NCI-H774 (cell line): ENCODE measurements at places on chromosomes 7 and 10.

GRCh38 chr7:133300088-133300487 lies 47.2 kb downstream of the EXOC4 start:
- DNase-seq = no peak

- DNase-seq = no peak
These were observed 496.9 kb downstream of the CCSER2 start for GRCh38 chr10:84825330-84825729.

- no peak for DNase-seq
These were observed 2.7 kb upstream of the SUV39H2 start for GRCh38 chr10:14875941-14876340.

- no peak for DNase-seq
These were observed 104.6 kb downstream of the MBL2 start for GRCh38 chr10:52668024-52668423.

GRCh38 chr10:80158126-80158525 lies 25.6 kb downstream of the PLAC9 start:
- no peak for DNase-seq

GRCh38 chr10:79418886-79419595 lies 26.4 kb downstream of the ZCCHC24 start:
- DNase-seq = no peak

GRCh38 chr7:64562626-64563278 lies at the start of gene ZNF680:
TSS of gene ZNF680 (minus strand) at chr7:64563071. CDS start at chr7:64562954, 117 bp downstream.
- DNase-seq = peak; percentile 95

- DNase-seq = no peak
These were observed 59.1 kb upstream of the INPP5A start for GRCh38 chr10:132478341-132479023.

DNA sequence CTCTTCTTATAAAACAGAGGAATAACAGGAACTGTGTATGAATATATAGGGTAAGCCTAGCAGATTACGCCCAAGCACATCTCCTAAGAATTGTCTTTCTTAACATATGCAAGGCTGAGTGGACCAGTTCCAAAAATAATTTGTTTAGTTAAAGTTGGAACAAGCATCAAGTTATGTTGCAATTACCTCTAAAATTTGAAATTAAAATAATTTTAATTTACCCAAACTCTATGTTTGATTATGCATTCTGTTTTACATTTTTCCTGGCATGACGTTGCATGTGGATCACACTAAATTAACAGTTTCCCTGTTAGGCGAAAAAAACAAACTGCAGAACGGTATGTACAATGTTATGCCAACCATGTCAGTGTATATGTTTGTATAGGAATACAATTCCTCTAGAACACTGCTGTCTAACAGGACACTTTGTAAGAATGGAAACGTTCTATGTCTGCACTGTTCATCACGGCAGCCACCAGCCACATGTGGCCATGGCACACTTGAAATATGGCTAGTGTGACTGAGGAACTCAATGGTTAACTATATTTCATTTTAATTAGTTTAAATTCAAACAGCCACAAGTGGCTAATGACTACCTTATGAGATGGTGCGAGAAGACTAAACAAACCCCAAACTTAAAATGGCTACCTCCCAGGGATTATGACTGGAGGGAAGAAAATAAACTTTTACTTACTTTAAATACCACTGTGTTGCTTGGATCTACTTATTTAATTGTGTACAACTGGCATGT lies 281.1 kb upstream of the KLF14 start:
- DNase-seq = no peak

- DNase-seq = no peak
These were observed 15.7 kb downstream of the TMEM106B start for GRCh38 chr7:12226756-12227155.

- DNase-seq = no peak
These were observed 86.5 kb upstream of the KDM7A start for GRCh38 chr7:140263277-140263676.

- no peak for DNase-seq
These were observed 19.1 kb upstream of the TNKS2 start for GRCh38 chr10:91779011-91779605.

DNA sequence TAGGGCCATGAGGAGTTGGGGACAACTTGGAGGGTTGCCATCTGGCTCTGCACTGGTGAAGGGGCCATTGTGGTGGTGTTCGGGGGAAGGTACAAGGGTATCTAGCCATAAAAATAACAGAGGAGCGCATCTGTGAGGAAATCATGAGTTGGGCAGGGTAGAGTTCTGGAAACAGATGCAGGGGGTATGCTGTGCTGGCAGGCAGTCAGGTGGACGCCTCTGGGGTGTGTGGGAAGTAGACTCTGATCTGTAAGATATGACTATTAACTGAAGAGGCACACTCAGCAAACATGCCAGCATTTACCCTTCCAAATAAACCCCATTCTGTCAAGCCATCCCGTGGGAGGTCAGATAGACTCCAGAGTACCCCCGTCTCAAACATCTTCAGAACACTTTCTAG lies 79.8 kb downstream of the CLEC2L start:
- DNase-seq = no peak

GRCh38 chr7:151242159-151243044 lies 6.1 kb downstream of the SMARCD3 start:
- no peak for DNase-seq

DNA sequence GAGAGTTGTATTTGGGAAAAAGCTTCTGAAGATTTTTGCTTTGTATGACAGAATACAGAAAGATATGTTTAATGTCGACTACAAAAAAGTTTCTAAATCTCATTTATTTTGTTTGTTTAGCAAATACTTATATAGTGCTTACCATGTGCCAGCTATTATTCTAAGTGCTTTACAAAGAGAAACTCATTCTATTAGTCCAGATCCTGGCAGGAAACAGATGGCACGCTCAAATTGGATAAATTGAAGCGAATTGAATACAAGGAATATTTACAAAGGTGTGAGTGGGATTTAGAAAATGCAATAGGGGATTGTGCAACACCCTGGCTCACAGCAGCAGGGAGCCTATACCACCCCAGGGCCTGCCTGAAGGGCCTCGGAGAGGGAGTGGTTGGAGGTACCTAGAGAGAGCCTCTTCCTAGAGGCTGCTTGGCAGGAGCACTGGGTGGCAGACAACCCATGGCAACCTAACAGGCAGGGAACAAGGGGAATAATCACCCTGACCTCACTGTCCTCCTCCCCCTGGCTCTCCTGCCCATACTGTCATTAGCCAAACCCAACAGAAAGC lies 27.6 kb upstream of the FAM204A start:
- peak; percentile 91 for DNase-seq

DNA sequence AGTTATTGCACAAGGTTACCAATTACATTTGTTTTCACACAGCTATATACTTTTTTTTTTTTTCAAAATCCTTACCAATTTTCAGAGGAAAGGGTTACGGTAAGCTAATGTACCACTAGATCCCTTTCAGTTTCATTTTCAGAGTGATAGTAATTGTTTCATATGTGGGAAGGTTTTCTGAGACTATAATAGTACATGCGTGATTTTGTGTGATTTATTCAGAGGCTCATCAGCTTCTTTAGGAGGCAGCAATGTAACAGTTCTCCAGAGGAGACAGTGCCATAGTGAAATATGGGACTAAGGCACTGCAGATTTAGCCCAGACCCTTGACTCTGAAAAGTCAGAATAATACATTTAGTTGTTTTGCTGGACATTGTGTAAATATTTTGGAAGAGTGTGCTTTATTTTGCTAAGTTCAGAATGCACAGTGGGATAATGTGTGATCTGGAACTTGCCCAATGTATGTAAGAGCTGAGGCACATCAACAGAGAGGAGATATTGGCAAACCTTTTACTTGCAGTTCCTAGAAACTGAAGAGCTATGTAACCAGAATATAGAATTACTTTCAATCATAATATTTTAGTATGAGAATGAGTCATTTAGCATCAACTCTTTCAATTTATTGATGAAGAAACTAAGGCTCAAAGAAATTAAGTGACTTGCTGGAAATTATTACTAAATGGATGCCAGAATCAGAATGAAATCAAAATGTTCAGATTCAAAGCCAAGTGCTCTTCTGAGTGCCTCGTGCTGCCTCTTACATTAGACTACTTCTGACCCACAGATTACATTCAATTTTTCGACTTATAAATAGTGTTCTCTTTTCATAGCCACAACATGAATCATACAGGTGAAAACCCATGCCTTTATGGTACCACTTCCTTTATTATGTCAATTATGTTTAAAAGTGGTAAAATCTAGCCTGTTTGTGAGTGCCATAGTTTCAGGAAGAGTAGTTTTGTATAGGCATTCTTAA lies 207.7 kb upstream of the TEX47 start:
- no peak for DNase-seq

DNA sequence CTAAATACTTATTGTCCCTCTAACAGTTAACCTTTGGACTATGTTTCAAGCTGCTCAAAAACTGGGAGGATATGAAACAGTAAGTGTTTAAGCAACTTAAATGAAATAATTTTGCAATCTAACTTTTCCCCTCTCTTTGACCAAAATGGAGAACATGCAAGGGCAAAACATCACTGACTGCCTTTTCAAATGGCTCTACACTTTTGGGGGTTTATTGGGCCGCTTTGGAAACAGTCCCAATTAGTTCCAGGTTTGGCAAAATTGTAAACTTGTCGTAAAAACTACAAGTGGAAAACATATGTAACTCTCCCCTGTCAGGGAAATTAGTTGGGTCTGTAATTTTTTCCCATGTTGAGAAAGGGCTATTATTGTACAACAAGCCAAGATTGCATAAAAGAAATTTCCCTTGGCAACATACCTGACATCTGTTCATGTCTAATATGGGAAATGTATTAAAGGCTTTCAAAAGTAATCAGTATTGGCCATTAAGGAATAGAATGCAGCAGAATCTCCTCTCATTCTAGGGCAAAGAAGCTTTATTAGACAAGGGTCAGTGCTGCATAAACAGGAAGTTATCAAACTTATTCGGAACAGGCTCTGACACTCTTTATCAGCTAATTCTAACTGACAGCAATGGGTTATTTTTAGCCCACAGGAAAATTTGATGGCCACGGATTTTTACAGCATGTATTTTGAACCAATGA lies 157.9 kb downstream of the ARID5B start:
- DNase-seq = no peak

GRCh38 chr7:2698581-2699288 lies 10.7 kb downstream of the AMZ1 start:
- DNase-seq = no peak

- DNase-seq = no peak
These were observed 70.0 kb downstream of the SLC35B4 start for GRCh38 chr7:134246761-134247160.

- DNase-seq = no peak
These were observed 77.9 kb downstream of the INSIG1 start for GRCh38 chr7:155375337-155376277.

- no peak for DNase-seq
These were observed 33.2 kb downstream of the TRIM8 start for GRCh38 chr10:102677331-102678067.

DNA sequence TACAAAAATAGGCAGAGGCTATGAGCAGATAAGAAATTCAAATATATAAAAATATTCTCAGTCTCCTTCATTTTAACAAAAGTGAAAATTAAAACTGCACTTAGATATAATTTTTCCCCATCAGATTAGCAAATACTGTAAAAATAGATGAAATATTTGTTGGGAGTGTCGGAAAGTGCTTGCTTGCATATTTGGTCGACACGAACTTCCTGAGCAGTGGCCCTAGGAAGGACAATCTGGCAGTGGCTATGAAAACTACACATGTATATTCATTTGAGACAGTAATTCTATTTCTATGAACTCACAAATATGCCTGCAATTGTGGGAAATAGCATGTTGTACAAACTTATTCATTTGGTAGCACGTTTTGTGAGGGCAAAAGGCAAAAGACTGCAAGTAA lies 81.4 kb downstream of the GOLGA7B start:
- no peak for DNase-seq

DNA sequence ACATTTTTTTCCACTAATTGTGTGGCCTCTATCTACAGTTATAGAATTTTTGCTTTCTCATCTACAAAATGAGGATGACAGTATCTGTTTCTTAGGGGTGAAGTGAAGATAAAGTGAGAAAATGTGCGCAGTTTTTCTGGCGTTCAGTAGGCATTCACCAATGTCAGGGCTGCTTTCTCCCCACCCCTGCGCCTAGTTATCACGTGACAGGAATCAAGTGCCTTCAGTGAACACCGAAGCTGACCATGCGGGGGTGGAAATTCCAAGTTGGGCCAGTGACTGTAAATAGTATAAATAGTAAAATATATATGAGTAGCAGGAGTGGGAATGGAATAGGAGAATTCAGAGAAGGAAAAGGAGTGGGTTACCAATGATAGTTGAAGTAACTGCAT lies 77.4 kb downstream of the TAF3 start:
- DNase-seq = no peak

DNA sequence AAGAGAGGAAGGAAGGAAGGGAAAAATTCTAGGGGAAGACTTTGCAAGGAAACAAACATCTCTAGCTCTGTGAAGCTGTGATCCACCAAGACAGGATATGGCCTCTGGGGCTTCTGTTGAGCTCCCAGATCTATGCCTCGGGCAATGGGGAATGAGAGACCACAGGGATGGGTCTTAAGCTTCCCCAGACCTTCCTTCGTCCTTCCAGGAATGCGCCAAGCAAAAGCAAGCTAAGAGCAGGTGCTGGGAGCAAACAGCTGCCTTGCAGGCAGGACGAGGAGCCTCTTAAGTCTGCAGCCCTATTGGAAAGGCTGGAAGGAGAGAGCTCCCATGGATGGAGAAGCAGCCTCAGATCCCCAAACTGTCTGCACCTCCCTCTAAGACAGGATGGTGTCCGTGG lies 21.9 kb upstream of the ELN start:
- DNase-seq = no peak

GRCh38 chr10:9362721-9363120 lies 1308.2 kb downstream of the GATA3 start:
- DNase-seq = no peak

DNA sequence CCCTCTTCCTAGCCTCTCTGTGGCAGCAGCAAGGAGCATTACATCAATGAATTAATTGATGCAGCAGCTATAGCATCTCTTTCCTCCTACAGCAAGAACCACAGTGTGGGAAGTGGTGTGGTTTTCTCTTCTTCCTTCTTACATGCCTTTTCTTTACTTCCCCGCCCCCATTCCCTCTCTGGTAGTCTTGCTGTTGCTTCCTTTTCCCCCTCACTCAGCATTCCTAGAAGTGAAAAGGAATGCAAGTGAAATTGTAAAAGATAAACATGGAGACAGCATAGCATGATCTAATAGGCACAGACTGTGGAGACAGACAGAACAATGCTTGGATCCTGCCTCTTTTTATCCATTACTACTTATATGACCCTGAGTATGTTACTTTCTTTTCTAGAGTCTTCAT lies 370.5 kb upstream of the BMPER start:
- no peak for DNase-seq
